ENCODE measurements at places on chromosomes 11 and 22.

- H3K27me3 ChIP-seq, result no peaks in the 10 kb centered on the region
- no peaks in the 10 kb centered on the region for H3K36me3 ChIP-seq
- H3K4me3 ChIP-seq, result no peak overlapping the region
- no peak overlapping the region for H3K27ac ChIP-seq
These were observed 857.6 kb downstream of the METTL15 start for GRCh38 chr11:28965819-28966218.

DNA sequence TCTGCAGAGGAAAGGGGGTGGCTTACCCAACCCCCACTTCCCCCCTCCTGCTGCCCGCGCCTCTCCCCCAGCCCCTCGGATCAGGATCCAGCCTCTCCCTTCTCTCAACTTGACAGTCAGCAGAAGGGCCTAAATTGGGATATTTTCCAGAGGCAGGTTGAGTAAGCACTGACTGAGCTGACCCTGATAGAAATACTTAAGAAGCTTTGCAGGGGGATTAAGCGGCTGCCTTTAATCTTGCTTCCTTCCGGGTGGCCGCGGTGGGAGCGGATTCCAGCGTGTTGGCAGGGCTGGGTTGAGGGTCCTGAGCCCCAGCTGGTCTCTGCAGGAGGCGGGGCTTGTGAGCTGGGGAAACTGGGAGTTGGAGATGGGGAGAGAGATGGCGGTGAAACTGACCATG is 445.2 kb downstream of the NTM start:
- H3K4me1 ChIP-seq, result no peaks in the 10 kb centered on the region
- DNase-seq, result no peak
- H3K27me3 ChIP-seq, result no peaks in the 10 kb centered on the region

DNA sequence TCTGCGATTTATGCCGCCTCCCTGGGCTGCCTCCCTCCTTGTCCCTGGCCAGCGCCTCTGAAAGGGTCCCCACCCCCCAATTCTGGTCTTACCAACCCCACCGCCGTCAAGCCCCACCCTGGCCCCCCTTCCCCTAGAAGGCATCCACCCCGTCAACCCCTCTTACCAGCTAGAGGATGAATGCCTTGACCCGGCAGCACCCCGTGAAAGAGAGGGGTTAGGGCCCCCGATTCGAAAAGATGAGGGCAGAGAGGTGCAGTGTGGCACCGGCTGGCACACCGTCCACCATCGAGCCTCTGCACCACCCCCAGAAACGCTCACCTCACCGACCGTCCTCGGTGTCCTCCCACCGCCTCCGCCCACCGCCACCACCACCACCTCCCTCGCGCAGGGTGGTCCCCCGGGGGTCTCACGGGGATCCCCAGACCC is 559 bp downstream of the ELFN2 start:
- H3K4me3 ChIP-seq, result no peak overlapping the region
- H3K27ac ChIP-seq, result no peak overlapping the region
- H3K27me3 ChIP-seq, result peaks cover 59% of the 10 kb centered on the region
- H3K36me3 ChIP-seq, result no peaks in the 10 kb centered on the region

DNA sequence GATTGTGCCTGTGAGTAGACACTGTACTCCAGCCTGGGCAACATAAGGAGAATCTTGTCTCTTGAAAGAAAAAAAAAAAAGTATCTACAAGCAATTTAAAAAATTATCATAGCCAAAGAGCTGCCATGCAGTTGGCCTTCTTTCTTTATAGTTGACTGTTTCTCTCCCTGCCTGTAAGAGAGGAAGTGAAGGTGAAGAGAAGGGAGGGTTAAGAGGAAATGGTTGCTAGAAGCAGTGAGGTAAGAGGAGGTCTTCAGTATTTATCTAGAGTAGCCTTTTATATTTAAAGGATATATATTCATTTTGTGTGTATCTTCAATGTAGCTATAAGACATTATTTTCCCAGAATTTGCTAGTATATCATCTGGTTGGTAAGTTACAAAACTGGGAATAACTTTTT is 217.9 kb downstream of the TMEM135 start:
- no peaks in the 10 kb centered on the region for H3K27me3 ChIP-seq
- peaks cover 14% of the 10 kb centered on the region for H3K4me1 ChIP-seq
- no peaks in the 10 kb centered on the region for H3K36me3 ChIP-seq
- no peak for DNase-seq
- no peak overlapping the region for H3K27ac ChIP-seq

GRCh38 chr22:50673231-50674129 is 857 bp downstream of the SHANK3 start:
- H3K4me1 ChIP-seq, result peaks cover 5% of the 10 kb centered on the region
- no peaks in the 10 kb centered on the region for H3K36me3 ChIP-seq
- peak overlapping the region; percentile 59 for H3K4me3 ChIP-seq

DNA sequence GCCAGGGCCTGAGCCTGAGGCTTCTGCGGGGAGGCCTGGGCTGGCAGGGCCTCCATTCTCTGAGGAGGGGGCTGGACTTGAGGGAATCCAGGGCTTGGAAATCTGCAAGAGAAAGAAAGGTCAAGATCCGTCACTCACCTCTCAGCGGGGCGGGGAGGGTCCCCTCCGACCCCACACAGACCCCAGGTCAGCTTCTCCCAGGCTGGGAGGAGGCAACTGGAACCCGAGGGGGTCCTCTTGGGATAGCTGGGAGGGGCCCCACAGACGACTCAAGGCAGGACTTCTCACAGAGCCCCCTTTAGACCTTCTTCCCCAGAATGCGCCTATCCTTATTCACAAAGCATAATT is 11.0 kb downstream of the TNKS1BP1 start:
- H3K27ac ChIP-seq, result no peak overlapping the region
- peaks cover 13% of the 10 kb centered on the region for H3K36me3 ChIP-seq
- no peaks in the 10 kb centered on the region for H3K27me3 ChIP-seq
- H3K4me1 ChIP-seq, result peaks cover 11% of the 10 kb centered on the region

- peaks cover 12% of the 10 kb centered on the region for H3K27me3 ChIP-seq
- no peaks in the 10 kb centered on the region for H3K4me1 ChIP-seq
- H3K4me3 ChIP-seq, result no peak overlapping the region
These were observed 120.9 kb upstream of the B3GAT1 start for GRCh38 chr11:134532921-134533421.

- H3K27me3 ChIP-seq, result no peaks in the 10 kb centered on the region
- no peak for DNase-seq
- peaks cover 41% of the 10 kb centered on the region for H3K4me1 ChIP-seq
- no peak overlapping the region for H3K4me3 ChIP-seq
- H3K36me3 ChIP-seq, result peaks cover 95% of the 10 kb centered on the region
These were observed 104.8 kb downstream of the MICAL2 start for GRCh38 chr11:12215181-12215593.

- H3K4me1 ChIP-seq, result peaks cover 3% of the 10 kb centered on the region
- H3K36me3 ChIP-seq, result peaks cover 72% of the 10 kb centered on the region
- H3K27ac ChIP-seq, result no peak overlapping the region
- no peak for DNase-seq
These were observed 177.3 kb upstream of the SORL1-AS1 start for GRCh38 chr11:121630041-121630440.

DNA sequence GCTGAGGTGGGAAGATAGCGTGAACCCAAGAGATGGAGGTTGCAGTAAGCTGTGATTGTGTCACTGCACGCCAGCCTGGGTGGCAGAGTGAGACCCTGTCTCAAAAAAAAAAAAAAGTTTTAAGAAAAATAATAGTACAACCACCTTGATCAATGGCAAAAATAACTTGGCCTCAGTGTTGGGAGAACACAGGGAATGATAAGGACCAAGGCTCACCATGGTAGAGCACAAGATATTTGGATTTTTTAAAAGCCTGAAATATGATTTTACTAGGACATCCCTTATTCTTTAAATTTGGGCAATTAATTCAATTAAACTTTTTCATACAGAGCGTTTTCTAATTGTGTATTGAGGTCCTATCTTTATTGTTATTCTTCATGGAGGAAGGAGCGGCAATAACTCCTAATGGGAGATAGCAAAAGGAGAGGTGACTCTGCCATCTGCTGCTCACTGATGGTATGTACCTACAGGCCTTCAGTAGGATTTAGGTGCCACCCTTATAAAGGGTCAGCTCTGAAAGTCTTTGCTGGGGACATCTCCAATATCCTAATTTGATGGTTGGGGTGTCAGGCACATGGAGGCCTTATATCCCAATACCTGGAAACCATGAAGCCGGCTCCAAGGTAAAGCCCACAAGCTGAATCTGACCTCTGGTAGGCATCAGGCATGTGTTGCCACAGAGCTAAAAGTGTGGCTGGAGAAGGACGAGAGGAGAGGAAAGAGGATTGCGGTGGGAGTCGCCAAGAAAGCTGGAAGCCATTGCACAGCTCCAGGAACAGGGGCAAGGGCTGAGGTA is 21.9 kb upstream of the POLD3 start:
- H3K27me3 ChIP-seq, result peaks cover 6% of the 10 kb centered on the region
- no peaks in the 10 kb centered on the region for H3K4me1 ChIP-seq
- H3K4me3 ChIP-seq, result no peak overlapping the region
- peak; percentile 67 for DNase-seq
- H3K36me3 ChIP-seq, result no peaks in the 10 kb centered on the region

GRCh38 chr22:19208287-19208847 is 29.8 kb upstream of the SLC25A1 start:
- DNase-seq, result no peak
- H3K27ac ChIP-seq, result no peak overlapping the region
- H3K4me1 ChIP-seq, result no peaks in the 10 kb centered on the region

DNA sequence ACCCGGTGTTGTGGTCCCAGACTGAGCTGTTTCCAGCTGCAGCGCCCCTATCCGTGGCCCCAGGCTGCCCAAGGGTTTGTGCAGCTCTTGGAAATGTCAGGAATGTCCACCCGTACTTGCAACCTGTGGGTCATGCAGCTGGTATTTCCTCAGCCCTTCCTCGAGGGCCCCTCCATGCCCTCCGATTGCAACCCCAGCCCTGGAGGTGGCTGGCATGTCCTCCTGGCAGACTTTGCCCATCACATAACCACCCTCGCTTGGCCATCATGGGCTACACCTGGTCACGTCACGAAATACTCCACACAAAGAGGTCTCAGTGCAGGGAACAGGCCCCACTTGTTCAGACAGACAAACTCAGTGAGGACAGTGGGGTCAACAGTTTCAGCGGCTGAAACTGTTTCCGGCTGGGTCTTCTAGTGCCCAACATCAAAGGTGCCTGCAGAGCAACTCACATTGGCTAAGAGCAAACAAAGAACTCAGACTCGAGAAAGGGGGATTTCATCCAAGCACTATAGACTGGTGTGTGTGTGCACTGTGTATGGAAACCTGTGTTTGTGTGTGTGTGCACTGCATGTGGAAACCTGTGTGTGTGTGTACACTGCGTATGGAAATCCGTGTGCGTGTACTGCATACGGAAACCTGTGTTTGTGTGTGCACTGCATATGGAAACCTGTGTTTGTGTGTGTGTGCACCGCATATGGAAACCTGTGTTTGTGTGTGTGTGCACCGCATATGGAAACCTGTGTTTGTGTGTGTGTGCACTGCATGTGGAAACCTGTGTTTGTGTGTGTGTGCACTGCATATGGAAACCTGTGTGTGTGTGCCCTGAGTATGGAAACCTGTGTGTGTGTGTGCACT is 72.8 kb upstream of the CCND1 start:
- H3K4me3 ChIP-seq, result no peak overlapping the region
- H3K36me3 ChIP-seq, result no peaks in the 10 kb centered on the region
- DNase-seq, result no peak
- H3K4me1 ChIP-seq, result no peaks in the 10 kb centered on the region
- peaks cover 7% of the 10 kb centered on the region for H3K27me3 ChIP-seq

DNA sequence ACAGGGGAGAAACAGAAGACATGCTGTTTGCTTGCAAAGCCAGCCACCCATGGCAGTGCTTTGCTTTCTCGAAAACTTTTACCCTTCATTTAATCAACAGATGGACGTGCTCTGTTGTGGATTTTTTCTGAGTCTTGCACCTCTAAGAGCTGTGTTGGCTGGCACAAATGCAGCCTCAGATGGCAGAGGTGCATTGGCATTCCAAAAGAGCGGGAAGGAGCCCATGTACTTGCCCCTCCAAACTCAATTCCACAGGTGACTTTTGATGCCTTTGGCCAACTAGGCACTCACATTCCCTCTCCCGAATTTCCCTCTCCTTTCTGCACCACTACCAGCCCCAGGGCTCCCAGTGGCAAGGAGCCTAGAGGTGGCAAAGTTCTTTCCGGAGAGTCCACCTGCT is 1.2 kb downstream of the KIRREL3 start:
- no peak overlapping the region for H3K27ac ChIP-seq
- DNase-seq, result no peak
- no peaks in the 10 kb centered on the region for H3K4me1 ChIP-seq
- no peaks in the 10 kb centered on the region for H3K36me3 ChIP-seq

GRCh38 chr11:112437096-112437495 is 176.4 kb upstream of the PLET1 start:
- H3K27me3 ChIP-seq, result peaks cover 12% of the 10 kb centered on the region
- no peaks in the 10 kb centered on the region for H3K36me3 ChIP-seq
- DNase-seq, result no peak
- no peaks in the 10 kb centered on the region for H3K4me1 ChIP-seq
- no peak overlapping the region for H3K27ac ChIP-seq

GRCh38 chr11:68168694-68169093 is 44.4 kb downstream of the KMT5B start:
- peaks cover 33% of the 10 kb centered on the region for H3K36me3 ChIP-seq
- no peak overlapping the region for H3K4me3 ChIP-seq
- no peaks in the 10 kb centered on the region for H3K27me3 ChIP-seq
- no peak for DNase-seq

GRCh38 chr11:64848214-64848825 is 3.9 kb upstream of the CDC42BPG start:
- H3K27me3 ChIP-seq, result no peaks in the 10 kb centered on the region
- DNase-seq, result no peak
- peaks cover 56% of the 10 kb centered on the region for H3K4me1 ChIP-seq
- no peak overlapping the region for H3K4me3 ChIP-seq
- H3K27ac ChIP-seq, result peak overlapping the region; percentile 65

DNA sequence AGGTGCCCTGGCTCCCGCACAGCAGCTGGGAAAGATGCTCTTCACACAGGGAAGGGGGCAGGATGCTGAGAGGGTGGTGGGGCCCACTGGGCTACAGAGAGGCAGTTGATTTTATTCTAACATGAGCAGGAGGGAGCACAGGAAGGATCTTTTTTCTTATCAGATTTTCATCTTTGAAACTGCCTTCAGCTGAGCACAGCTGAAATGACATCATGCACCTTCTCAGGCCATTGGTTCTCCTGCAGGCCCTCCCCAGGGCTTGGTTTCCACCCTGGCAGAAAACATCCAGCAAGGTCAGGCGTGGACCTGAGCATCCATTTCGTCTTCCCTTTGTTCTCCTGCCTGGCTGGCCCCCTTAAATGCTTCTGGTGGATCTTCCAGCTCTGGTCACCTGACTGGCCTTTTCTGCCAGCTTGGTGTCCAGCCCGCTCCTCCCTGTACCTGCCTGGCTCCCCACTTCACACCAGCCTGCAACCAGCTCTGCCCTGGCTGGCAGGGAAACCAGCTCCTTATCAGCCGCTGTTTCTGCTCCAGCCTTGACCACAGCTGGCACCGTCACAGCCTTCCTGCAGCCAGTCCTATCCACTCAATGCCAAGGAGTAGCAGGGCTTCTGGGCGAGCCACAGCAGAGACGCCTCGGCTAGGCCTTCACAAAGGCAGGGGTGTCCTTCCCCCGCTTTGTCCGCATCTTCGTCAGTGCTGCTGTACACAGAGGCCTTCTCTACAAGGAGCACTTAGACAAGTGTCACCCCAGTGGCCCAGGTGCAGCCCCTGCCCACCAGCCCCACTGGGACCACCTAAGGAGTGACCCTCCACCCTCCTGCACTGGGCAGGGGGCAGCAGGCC is 36.5 kb downstream of the TOM1 start:
- H3K4me3 ChIP-seq, result peak overlapping the region; percentile 13
- H3K27ac ChIP-seq, result no peak overlapping the region
- H3K27me3 ChIP-seq, result no peaks in the 10 kb centered on the region
- H3K4me1 ChIP-seq, result peaks cover 25% of the 10 kb centered on the region

All from activated CD4-positive, alpha-beta T cell treated with anti-CD3 and anti-CD28 coated beads, Interleukin-2, amount 10 ng/mL, durations not matched to agents 24 days and 14 days (primary cell).